ENCODE measurements at places on chromosomes 2 and 18.

- DNase-seq, result no peak
Observed at GRCh38 chr18:48418539-48419276, 9.5 kb upstream of the ZBTB7C start.

GRCh38 chr2:194824450-194824849 is 832.6 kb upstream of the SLC39A10 start:
- no peak for DNase-seq

GRCh38 chr2:10169581-10169980 is 47.0 kb downstream of the RRM2 start:
- no peak for DNase-seq

DNA sequence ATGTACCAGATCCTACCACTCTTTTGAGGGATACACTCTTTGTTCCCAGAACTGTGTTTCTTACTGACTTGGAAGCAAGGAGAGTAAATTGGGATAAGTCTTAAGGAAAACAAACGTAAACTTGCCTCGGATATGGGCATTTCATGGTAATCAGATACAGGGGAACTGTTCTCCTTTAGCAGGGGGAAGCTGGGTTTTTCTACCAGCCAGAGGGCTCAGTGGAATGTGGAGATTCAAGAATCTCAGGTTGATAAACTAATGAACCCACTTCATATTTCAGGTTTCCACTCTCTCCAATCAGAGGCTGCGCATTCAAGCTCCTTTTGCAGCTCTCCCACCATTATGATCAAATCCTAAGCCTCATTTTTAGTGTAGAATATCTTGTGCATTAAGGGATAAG is 676.5 kb upstream of the FSHR start:
- DNase-seq, result no peak

- no peak for DNase-seq
Observed at GRCh38 chr2:225231900-225232299, 167.6 kb upstream of the NYAP2 start.

DNA sequence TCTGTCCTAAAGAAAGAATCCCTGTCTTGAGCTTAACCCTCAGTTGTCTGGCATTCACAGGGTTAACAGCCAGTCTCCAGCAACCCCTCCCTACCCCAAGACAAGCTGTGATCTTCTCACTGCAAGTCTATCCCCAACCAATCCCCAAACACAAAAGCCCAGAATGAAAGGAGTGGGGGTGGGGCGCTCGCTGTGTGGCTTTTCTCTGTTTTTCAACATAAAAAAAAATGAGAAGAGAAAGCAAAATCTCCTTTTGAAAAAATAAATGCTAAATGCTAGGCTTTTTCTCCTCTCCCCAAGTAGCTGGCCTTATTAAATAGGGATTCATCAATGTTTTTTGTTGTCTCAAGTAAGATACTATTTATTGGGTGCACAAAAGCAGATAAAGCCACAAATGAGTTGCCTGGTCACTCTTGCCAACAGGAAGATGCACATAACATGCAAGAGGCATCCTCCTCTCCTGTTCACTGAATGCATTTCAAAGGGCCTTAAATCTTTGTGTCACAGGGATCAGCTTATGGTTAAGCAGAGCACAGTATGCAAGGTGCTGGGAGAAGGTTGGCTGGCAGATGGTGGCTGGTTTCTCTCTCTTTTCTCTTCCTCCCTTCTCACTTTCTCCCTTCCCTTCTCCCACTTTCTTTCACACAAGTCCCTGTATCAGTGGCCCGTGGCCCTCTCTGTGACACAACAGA is 225.6 kb downstream of the CMPK2 start:
- DNase-seq, result no peak

GRCh38 chr2:240806459-240806858 is 13.6 kb downstream of the KIF1A start:
- DNase-seq, result no peak

GRCh38 chr18:27223526-27224291 is 38.6 kb upstream of the CHST9 start:
- no peak for DNase-seq

GRCh38 chr18:8375249-8375648 is 234.0 kb upstream of the RAB12 start:
- no peak for DNase-seq

DNA sequence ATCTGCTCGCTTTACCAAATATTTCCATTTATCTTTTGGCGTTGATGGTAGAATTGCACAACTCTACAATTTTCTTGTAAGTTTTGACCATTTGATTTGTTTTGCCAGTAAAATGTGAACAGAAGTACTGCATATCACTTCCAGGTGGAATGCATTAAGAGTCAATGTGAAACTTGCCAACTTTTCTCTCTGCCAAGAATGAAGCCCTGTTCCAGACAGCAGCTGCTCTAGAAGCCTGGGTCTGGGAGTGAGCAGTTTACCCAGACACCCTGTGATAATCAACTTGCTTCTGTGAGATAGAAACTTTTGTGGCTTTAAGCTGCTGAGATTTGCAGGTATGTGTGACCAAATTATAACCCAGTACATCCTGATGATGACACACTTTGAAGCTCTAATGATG is 115.9 kb upstream of the SYT4 start:
- no peak for DNase-seq

GRCh38 chr2:196213252-196213980 is 42.0 kb upstream of the STK17B start:
- DNase-seq, result no peak

- DNase-seq, result no peak
Observed at GRCh38 chr18:56541793-56542192, 96.6 kb downstream of the TXNL1 start.

- no peak for DNase-seq
Observed at GRCh38 chr2:189328848-189329245, 112.4 kb upstream of the WDR75 start.

DNA sequence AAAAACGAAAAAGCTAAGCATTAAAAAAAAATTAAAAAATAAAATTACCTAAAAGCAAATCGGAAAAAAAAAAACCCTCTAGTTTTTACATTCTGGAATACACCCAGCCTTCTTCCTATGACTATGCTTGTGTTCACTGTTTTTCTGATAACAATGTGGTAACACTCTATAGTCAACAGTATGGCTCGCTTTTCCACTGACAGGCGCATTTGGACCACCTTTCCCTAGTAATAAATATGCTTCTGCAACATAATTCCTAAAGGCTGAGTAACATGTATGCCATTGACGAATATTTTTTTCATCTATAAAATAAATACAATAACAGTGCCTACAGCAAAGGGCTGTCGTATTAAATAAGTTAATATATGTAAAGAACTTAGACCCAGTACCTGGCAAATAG is 27.9 kb downstream of the NOL10 start:
- DNase-seq, result no peak

DNA sequence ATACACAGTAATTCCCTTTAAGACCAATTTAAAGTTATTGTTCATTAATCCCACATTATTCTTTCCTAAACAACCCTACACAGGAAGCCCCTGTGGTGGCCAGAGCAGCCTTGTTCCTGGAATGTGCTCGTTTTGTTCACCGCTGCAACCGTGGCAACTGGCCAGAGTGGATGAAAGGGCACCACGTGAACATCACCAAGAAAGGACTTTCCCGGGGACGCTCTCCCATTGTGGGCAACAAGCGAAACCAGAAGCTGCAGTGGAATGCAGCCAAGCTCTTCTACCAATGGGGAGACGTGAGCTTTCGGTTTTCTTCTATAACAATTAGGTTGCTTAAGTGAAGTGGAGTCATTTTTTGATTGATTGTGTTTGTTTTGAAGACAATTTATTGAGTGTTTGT is 101.0 kb downstream of the UNC80 start:
- no peak for DNase-seq

- no peak for DNase-seq
Observed at GRCh38 chr18:5295231-5295920, at the start of gene ZBTB14. TSS of gene ZBTB14 (minus strand) at chr18:5295726. CDS start at chr18:5293246, 2,480 bp downstream.

DNA sequence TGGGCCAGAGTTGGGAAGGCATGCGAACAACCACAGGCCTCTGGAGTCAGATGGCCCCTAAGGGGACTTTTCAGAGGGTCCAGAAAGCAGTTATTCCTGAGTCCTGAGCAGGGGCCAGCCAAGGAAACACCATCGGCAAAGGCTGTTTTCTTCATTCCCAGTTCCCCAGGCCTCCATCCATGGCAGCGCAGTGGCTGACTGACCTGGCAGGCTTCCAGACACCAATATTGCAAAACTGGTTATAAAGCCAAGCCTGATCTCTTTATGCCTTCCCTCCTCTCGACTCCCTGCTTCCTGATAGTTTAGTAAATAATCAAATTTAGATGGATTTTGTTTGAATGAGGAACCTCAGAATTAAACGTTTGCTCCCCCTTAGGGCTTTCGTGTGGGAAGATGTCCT is 133.4 kb upstream of the ITGA6 start:
- no peak for DNase-seq

DNA sequence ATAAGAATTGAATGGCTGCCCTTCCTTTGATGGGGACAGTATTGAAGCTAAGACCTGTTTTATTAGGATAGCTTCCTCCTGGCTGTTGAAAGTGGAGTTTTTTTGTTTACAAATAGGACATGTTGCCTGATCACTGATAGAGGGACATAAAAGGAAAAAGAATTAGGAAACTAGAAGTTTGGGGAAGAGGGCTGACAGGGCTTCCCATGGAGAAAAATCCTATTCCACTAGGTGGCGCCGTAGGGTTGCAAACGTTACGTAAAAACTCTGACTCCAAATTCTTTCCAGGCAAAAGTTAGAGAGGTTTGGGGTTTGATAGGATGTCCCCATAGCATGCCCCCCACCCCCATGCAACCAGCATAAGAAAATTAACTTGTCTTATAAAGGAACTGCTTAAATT is 11.1 kb upstream of the RBFA start:
- no peak for DNase-seq

GRCh38 chr2:232455426-232456255 is at the start of gene ALPI:
TSS of gene ALPI (plus strand) at chr2:232456153. CDS start at chr2:232456200, 47 bp downstream.
- no peak for DNase-seq

DNA sequence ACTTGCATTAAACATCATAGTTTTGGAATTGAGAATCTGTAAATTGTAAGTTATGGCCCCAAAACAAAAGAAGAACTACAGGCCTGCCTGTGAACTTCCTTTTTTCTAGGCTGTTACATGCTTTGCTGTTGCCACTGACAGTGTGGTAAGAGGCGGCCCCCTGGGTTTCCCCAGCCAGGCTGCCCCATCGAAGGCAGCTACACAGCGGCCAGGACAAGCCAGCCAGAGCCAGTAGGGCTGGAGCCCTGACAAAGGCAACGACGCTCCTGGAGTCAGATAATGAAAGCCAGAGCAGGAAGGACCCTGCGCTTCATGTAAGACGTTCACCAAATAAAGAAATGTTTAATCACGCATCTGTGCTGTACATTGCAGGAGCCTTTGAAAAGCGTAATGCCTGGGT is 55.0 kb downstream of the ANKRD44 start:
- no peak for DNase-seq

DNA sequence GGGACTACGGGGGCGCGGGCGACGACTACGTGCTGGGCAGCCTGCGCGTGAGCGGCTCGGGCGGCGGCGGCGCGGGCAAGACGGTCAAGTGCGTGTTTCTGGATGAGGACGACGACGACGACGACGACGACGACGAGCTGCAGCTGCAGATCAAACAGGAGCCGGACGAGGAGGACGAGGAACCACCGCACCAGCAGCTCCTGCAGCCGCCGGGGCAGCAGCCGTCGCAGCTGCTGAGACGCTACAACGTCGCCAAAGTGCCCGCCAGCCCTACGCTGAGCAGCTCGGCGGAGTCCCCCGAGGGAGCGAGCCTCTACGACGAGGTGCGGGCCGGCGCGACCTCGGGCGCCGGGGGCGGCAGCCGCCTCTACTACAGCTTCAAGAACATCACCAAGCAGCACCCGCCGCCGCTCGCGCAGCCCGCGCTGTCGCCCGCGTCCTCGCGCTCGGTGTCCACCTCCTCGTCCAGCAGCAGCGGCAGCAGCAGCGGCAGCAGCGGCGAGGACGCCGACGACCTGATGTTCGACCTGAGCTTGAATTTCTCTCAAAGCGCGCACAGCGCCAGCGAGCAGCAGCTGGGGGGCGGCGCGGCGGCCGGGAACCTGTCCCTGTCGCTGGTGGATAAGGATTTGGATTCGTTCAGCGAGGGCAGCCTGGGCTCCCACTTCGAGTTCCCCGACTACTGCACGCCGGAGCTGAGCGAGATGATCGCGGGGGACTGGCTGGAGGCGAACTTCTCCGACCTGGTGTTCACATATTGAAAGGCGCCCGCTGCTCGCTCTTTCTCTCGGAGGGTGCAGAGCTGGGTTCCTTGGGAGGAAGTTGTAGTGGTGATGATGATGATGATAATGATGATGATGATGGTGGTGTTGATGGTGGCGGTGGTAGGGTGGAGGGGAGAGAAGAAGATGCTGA is 1.4 kb downstream of the SOX11 start:
- no peak for DNase-seq

DNA sequence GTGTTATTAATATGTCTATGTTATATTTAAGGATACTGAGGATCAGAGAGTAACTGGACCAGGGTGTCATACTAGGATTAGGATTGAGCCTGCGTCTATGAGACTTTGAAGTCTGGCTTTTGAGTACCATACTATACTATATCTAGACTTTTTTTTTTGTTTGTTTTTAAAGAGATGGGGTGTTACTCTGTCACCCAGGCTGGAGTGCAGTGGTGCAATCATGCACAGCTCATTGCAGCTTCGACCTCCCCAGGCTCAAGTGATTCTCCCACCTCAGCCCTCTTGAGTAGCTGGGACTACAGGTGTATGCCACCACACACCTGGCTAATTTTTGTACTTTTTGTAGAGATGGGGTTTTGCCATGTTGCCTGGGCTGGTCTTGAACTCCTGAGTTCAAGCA is 66.2 kb upstream of the MAP4K3 start:
- DNase-seq, result no peak

GRCh38 chr2:181958726-181959125 is 26.9 kb upstream of the PPP1R1C start:
- DNase-seq, result no peak

DNA sequence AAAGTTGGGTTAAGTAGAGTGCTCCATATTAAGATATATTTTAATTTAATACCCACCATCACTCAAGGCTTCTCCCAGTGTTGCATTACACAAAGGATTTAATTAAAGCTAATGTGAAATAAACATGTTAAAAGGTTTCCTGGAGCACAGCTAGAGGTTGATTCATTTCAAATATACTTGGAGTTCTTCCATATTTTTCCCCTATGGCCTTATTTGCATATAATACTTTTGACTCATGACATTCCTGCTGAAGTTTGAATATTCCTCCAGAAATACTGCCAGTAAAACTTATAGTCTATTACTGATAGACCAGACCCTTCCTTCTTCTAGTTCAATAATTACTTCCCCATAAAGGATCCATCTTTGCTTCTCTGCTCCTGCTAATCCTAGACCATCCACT is 227.5 kb downstream of the GULP1 start:
- DNase-seq, result no peak

DNA sequence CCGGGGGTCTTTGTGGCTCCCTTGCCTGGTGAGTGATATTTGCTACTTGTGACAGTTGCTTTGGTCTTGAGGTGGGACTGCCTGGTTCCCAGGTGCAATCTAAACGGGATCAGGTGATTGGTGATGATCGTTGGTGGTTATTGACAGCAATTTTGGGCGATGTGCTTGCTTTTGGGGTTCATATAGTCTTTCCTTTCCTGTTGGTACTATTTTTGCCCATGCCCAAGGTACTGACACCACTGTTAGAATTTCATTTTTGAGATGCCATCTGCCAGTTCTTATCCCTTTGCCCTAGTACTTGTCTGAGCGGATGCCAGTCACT is 573 bp downstream of the WDR7 start:
- no peak for DNase-seq

GRCh38 chr18:47725656-47726055 is 204.8 kb downstream of the SMAD2 start:
- DNase-seq, result no peak

GRCh38 chr18:55555395-55556027 is 32.5 kb downstream of the TCF4 start:
- DNase-seq, result no peak

GRCh38 chr2:11764359-11764758 is 17.9 kb downstream of the LPIN1 start:
- DNase-seq, result no peak

Measured in SW 1271 (cell line).